ENCODE measurements at places on chromosomes 4 and X. TPM values are rescaled to one million over a fixed set of nuclear protein-coding genes. Genes with fewer than 3 reads are reported as not detected.

Gene RAPGEF2
- total RNA-seq = 81.0 TPM

Gene USP26
- total RNA-seq = not detected

Gene TMEM150C
- total RNA-seq = 17.7 TPM

Gene CFI
- 97.7 TPM for total RNA-seq

Gene SLC2A9
- total RNA-seq = 15.0 TPM

Gene ZCCHC18
- 2.5 TPM for total RNA-seq

Gene DCAF16
- 40.1 TPM for total RNA-seq

Gene PPP4R3C
- not detected for total RNA-seq

Gene PCDH7
- total RNA-seq = 42.0 TPM
